Activated naive CD8-positive, alpha-beta T cell treated with anti-CD3 and anti-CD28 coated beads for 36 hours (primary cell): ENCODE measurements at places on chromosomes 7 and 10. TPM values are rescaled to one million over a fixed set of nuclear protein-coding genes. Genes with fewer than 3 reads are reported as not detected.

GRCh38 chr7:1665549-1666316, 4.3 kb upstream of the ELFN1 start:
- no peak overlapping the region for H3K27ac ChIP-seq
- H3K27me3 ChIP-seq, result peaks cover 56% of the 10 kb centered on the region
- peak; percentile 38 for DNase-seq
- no peaks in the 10 kb centered on the region for H3K4me1 ChIP-seq

ENTPD7 gene
- 4.4 TPM for total RNA-seq

TEX47 gene
- total RNA-seq, result not detected

DNA sequence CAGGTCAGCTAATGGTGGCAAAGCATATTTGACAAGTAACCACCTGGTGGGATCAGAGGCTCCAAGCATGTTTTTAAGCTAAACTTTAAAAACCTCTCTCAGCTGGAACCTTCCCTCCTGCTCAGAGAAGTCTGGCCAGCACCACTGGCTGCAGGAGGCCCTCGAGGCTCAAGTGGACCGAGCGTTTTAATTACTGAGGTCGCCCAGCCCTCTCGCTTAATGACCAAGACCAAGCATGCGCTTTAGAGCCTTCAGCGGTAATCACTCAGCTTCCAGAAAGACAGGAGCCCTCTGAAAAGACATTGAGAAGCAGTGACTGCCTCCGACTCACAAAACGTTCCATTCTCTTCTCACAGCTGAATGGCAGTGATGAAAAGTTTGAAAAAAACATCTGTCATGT, 383.4 kb upstream of the ADARB2 start:
- H3K4me3 ChIP-seq, result no peak overlapping the region
- no peaks in the 10 kb centered on the region for H3K36me3 ChIP-seq
- H3K27me3 ChIP-seq, result no peaks in the 10 kb centered on the region
- no peaks in the 10 kb centered on the region for H3K4me1 ChIP-seq
- no peak overlapping the region for H3K27ac ChIP-seq

- H3K36me3 ChIP-seq, result no peaks in the 10 kb centered on the region
- no peaks in the 10 kb centered on the region for H3K27me3 ChIP-seq
- peak; percentile 84 for DNase-seq
- H3K4me3 ChIP-seq, result peak overlapping the region; percentile 22
- H3K4me1 ChIP-seq, result peaks cover 18% of the 10 kb centered on the region
Observed at GRCh38 chr7:38463277-38464225, 167.6 kb downstream of the AMPH start.

DNA sequence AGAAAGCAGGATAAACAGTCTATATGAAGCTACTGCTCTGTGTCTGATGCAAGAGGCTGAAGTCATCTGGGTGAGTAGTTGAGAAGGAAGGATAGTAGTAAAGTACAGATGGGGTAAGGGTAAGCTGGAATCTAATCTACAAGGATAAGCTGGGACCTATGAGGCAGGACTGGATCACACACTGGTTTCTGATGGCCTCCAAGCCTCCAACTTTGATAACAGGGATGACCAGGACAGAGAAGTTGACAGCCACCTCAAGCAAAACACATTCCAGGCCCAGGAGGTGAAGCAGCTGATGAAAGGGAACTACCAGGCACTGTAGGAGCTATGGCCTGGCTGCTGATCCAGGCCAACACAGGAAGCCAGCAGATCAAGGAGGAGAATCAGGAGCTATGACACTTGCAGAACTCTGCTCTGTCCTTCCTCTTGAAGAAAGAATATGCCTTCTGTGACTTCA, 278.1 kb upstream of the TMEM229A start:
- no peak for DNase-seq
- no peaks in the 10 kb centered on the region for H3K36me3 ChIP-seq
- no peak overlapping the region for H3K4me3 ChIP-seq
- H3K4me1 ChIP-seq, result no peaks in the 10 kb centered on the region
- H3K27me3 ChIP-seq, result no peaks in the 10 kb centered on the region

DNA sequence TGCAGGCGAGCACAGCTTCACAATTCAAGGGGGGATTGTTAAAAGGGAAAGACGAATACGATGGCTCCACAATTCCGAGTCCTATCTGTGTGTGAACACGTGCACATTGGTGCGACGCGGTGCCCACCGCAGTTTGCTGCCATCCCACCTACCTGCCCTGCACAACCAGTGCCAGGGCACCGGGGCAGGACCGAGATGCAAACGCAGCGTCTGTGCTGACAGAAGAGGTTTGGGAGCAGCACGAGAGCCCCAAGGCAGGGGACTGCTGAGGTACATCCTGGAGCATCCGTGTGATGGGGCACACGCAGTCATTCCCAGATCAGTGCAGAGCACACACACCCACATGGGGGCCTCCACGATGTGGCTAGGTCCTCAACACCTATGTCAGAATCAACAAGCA, 221.3 kb downstream of the DNAJB6 start:
- H3K27me3 ChIP-seq, result no peaks in the 10 kb centered on the region
- H3K4me1 ChIP-seq, result no peaks in the 10 kb centered on the region
- no peak overlapping the region for H3K27ac ChIP-seq
- DNase-seq, result no peak
- no peak overlapping the region for H3K4me3 ChIP-seq

SLC26A5 gene
- total RNA-seq, result not detected

DNA sequence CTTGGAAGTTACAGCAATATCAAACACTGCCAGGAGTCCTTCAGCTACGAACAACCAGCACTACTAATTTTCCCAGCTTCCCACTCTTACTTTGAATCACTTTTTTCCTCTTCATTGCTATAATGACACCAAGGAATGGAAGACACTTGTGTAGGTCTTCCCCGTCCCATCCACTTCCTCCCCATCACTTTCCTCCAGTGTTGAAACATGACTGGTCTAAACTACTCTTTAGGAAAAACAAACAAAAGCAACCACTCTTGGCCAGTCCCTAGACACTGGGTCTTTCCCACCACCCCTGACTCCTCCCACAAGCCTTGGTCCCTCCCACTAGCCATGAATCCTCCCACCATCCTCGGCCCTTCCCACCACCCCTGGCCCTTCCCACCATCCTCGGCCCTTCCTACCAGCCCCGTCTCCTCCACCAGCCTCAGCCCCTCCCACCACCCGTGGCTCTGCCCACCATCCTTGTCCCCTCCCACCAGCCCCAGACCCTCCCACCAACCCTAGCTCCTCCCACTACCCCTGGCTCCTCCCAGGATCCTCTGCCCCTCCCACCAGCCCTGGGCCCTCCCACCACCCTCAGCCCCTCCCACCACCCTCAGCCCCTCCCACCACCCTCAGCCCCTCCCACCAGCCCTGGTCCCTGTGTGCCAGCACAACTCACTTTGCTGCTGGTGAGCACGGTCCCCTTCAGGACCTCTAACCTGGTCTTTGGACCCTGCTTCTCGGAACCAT, 68.5 kb downstream of the CXCL12 start:
- peaks cover 22% of the 10 kb centered on the region for H3K27me3 ChIP-seq
- DNase-seq, result peak; percentile 29
- H3K4me3 ChIP-seq, result peak overlapping the region; percentile 49
- no peaks in the 10 kb centered on the region for H3K36me3 ChIP-seq
- peaks cover 4% of the 10 kb centered on the region for H3K4me1 ChIP-seq

GRCh38 chr10:43765516-43765915, 116.8 kb upstream of the ZNF32 start:
- no peak overlapping the region for H3K4me3 ChIP-seq
- peaks cover 2% of the 10 kb centered on the region for H3K36me3 ChIP-seq

MCM10 gene
- 91.2 TPM for total RNA-seq

DNA sequence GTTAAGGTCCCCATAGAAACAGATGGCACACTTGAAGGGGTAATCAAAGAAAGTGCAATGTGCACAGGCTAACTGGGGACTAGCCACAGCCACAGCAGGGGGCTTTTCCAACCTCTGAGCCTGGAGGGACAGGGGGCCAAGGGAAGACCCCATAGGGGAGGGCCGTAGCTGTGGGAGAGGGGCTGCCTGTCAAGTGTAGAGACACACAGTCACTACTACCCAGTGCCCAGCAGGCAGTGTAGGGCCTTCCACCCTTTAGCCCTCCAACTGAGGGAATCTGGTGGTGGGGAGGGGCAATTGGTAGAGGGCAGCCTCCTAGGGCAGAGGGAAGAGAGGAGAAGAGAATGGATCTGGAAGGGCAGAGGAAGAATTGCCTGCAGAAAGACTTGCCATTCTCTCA, 54.6 kb downstream of the CREB5 start:
- DNase-seq, result no peak
- no peaks in the 10 kb centered on the region for H3K4me1 ChIP-seq
- peaks cover 19% of the 10 kb centered on the region for H3K27me3 ChIP-seq
- H3K27ac ChIP-seq, result no peak overlapping the region
- no peak overlapping the region for H3K4me3 ChIP-seq
- no peaks in the 10 kb centered on the region for H3K36me3 ChIP-seq

DNA sequence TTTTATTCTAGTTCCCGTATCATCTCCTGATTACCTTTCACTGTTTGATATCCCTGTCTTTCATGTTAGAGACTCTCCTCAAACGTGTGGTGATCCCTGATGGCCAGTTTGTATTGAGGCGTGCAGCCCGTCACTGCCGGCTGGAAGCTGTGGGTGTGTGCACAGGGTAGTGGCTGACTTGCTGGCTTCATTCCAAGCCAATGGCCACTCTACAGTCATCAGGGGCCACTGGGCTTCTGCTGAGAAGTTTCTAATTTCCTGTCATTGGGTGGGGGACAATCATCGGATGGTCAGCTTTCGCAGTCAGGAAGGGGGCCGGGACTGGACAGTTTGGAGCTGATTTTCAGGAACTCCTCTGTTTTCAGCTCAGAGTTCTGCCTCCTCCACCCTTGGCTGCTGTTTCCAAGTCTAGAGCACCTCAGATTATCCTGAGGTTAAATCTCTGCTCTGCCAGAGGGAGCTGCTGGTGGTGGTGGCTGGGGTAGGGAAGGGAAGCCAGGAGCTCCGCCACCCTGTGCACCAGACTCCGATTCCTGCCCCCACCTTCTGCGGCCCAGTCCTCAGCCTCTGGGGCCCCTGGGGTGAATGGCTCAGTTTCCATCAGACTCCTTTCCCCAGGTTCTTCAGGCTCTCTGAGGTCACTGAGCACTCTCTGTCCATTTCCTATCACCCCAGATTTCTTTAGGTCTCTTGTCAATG, 34.9 kb downstream of the BAIAP2L1 start:
- no peak overlapping the region for H3K27ac ChIP-seq
- no peak overlapping the region for H3K4me3 ChIP-seq
- DNase-seq, result no peak
- H3K27me3 ChIP-seq, result peaks cover 6% of the 10 kb centered on the region

PLXDC2 gene
- not detected for total RNA-seq

- H3K36me3 ChIP-seq, result no peaks in the 10 kb centered on the region
- H3K27me3 ChIP-seq, result peaks cover 7% of the 10 kb centered on the region
- no peak for DNase-seq
- H3K27ac ChIP-seq, result no peak overlapping the region
Observed at GRCh38 chr10:96495544-96495943, 18.2 kb downstream of the TLL2 start.

GRCh38 chr7:126856691-126857291, 395.9 kb downstream of the GRM8 start:
- no peak for DNase-seq
- no peaks in the 10 kb centered on the region for H3K36me3 ChIP-seq
- peaks cover 3% of the 10 kb centered on the region for H3K27me3 ChIP-seq
- no peaks in the 10 kb centered on the region for H3K4me1 ChIP-seq

- DNase-seq, result no peak
- H3K36me3 ChIP-seq, result no peaks in the 10 kb centered on the region
- H3K27ac ChIP-seq, result no peak overlapping the region
Observed at GRCh38 chr7:133115596-133115995, 33.7 kb upstream of the CHCHD3 start.

RBP3 gene
- total RNA-seq, result not detected

POLR1F gene
- 40.5 TPM for total RNA-seq

SLC26A3 gene
- not detected for total RNA-seq

FAM131B gene
- total RNA-seq, result 1.7 TPM

- no peak for DNase-seq
- peaks cover 8% of the 10 kb centered on the region for H3K27me3 ChIP-seq
- no peak overlapping the region for H3K27ac ChIP-seq
- H3K4me1 ChIP-seq, result no peaks in the 10 kb centered on the region
- no peak overlapping the region for H3K4me3 ChIP-seq
- no peaks in the 10 kb centered on the region for H3K36me3 ChIP-seq
Observed at GRCh38 chr10:63833411-63834060, 312.3 kb downstream of the REEP3 start.

DNA sequence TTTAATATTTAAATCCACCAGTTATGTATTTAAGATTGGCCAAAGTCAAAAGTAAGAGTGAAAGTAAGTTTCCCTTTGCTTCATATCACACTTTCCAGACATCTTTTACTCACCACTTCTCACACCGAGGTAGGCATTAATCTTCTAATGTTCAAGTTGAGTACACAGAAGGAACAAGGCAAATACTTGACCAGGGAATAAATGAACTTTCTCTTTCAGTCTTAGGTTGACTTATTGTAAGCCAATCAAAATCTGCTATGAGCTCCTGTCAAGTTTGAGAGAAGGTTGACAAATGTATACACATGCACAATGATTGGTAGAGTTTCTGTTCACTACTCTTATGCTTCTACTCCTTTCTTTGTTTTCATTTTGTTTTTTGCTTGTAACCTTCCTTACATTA, 842.5 kb downstream of the REEP3 start:
- no peaks in the 10 kb centered on the region for H3K36me3 ChIP-seq
- H3K4me1 ChIP-seq, result no peaks in the 10 kb centered on the region
- H3K27me3 ChIP-seq, result no peaks in the 10 kb centered on the region
- no peak overlapping the region for H3K27ac ChIP-seq

DNA sequence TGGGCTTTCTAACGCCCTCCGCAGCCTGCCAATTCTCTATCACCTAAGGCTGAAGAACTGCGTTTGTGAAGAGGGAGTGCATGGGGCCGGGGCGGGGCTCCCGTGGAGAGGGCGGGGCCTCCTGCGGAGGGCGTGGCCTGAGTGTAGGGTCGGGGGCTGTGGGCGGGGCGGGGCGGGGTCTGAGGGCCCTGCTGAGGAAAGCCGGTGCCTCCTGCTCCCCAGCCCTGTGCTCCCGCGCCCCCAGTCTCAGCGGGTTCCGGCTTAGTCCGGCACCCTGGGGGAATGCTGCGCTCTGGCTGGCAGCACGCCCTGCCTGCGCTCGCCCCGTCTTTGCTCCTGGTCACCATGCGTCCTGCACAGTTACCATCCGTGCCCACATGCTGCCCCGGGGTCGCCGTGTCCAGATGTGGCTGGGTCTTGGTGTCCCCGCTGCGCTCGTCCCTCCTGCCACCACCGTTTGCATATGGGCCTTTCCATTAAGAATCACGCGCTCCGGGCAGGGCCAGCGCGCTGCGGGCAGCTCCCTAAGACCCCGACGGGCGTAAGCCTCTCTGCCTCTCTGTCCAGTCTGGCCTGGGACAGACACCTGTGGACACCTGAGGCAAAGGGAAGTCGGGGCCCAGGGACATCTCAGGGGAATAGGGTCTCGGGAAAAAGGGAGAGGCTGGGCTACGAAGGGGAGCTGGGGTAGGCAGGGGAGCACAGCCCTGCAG, 144.0 kb upstream of the RET start:
- peaks cover 10% of the 10 kb centered on the region for H3K4me1 ChIP-seq
- no peaks in the 10 kb centered on the region for H3K36me3 ChIP-seq
- H3K27me3 ChIP-seq, result peaks cover 10% of the 10 kb centered on the region
- no peak overlapping the region for H3K27ac ChIP-seq

LSM8 gene
- total RNA-seq, result 46.2 TPM
